ENCODE measurements at places on chromosomes 7 and 10.
A peak's percentile ranks its signal among the peaks of the same experiment; 100 is the strongest.

GRCh38 chr10:23780331-23780730 lies 341.5 kb downstream of the OTUD1 start:
- DNase-seq: no peak

- DNase-seq: no peak
These were observed 21.3 kb upstream of the ELN start for GRCh38 chr7:74006451-74007241.

- no peak for DNase-seq
These were observed 1.0 kb downstream of the ATE1 start for GRCh38 chr10:121926671-121927317.

GRCh38 chr10:69851306-69851705 lies 49.6 kb downstream of the COL13A1 start:
- no peak for DNase-seq

DNA sequence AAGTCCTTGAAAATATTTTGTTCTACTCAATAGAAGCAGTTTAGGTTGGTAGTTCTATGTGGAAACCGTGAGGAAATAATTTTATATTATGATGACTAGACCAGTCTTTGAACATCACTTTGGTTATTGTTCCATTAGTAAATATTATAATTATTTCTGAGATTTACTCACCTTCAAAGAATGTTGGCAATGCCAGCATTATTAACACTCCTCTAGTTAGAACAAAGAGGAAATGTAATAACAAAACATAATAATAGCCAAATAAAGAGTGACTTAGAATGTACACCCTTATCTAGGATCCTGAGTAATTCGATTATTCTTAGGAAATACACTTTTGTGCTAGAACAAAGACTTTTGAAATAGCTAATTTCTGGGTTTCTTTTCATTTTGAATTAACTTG lies 121.1 kb downstream of the CFTR start:
- no peak for DNase-seq

- DNase-seq: no peak
These were observed 184.0 kb upstream of the LYZL1 start for GRCh38 chr10:29104661-29105399.

DNA sequence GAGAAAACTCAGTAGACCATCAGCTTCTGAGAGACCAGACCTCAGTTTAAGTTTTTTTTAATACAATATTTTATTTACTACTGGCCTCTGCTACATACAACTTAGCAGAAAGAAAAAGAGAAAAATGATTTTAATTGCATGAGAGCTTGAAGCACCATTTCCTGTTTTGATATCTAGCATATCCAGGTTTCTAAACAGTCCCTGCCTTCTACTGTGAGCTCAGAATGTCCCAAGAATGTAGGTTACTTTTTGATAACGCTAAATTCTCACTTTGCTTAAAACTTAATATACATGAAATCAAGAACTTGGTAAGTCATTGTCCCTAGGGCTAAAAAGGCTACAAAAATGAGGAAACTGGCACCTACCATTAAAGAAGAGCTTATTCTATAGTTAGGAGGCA lies 7.0 kb downstream of the TMEM243 start:
- no peak for DNase-seq

DNA sequence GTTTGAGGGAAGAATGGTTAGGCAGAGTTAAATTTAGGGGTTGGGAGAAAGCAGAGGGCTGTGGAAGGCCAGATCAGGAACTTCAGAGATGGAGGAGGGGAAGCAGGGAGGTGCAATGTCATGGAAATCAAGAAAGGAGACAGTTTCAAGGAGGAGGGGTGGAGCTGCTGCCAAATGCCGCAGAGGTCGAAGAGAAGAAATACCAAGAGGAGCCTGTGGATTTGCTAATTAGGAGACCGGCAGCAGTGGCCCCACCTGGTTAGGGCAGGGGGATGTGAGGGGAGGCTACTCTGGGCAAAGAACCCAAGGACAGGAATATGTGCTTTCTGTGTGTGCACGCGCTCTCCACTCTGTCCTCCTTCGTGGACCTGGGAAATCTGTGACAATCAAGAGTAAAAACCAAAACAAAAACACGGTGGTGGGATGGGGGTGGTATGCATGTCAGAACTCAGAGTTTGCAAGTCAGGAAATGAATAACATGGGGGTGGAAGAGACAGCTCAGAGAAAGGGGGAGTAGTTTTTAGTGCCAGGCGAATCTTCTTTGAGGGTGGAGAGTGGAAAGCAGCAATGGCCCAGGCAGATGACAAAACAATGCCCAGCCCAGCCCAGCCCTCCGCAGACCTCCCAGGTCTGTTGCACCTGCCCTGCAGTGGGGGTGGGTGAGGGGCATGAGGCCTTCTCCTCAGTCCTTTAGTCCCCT lies 102.9 kb upstream of the PAX2 start:
- no peak for DNase-seq

DNA sequence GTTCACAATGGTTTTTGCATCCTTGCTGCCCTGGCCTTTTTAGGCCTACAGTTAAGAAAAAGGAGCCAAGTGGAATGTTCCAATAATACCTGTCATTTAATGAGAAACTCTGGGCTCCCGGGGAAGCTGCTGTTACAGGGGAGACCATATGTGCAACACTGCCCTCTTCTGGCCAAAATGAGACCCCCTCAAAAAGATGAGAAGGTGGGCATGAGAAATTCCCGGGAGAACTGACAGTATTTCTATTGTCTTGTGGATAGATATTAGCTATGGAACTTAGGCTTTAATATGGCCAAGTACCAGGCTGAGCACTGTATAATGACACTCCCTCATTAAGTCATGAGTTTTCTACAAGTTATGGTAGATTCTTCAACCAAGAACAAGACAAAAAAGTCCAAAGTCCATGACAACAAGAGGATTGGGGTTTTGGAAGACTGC lies 99.4 kb downstream of the CCDC3 start:
- DNase-seq: peak; percentile 10

GRCh38 chr7:66537876-66538275 lies 90.8 kb upstream of the KCTD7 start:
- DNase-seq: no peak

GRCh38 chr10:28363376-28363775 lies 60.5 kb upstream of the MPP7 start:
- no peak for DNase-seq

- no peak for DNase-seq
These were observed 330.0 kb downstream of the RNLS start for GRCh38 chr10:88253128-88253527.

DNA sequence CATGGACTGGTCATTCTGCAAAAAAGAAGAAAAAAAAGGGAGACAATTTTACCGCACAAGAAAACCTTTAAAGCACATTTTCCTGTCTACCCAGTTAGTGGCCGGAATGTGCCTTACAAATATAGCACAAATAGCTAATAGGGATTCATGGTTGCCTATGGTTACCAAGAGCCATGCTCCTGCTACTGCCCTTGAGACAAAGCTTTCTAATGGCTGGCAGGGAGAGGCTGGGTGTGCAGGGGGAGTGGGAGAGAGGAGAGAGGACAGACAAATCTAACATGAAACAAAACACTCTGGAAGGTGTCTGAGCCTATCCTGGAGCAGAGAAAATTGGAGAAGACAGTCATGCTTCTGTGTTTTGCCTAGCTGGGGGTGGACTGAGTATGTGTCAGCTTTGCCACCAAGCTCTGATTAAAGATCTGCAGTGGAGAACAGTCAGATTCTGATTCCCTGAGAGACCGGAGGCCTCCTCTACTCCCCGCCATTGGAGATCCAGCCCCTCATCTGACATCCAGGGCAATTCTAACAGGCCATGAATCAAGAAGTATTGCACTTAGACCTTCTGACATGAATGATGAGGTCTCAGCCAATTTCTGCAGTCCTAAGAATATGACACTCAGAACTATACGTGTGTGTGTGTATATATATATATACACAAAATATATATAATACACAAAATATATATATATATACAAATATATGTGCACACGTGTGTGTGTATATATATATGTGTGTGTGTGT lies 80.2 kb downstream of the PRTFDC1 start:
- DNase-seq: no peak

DNA sequence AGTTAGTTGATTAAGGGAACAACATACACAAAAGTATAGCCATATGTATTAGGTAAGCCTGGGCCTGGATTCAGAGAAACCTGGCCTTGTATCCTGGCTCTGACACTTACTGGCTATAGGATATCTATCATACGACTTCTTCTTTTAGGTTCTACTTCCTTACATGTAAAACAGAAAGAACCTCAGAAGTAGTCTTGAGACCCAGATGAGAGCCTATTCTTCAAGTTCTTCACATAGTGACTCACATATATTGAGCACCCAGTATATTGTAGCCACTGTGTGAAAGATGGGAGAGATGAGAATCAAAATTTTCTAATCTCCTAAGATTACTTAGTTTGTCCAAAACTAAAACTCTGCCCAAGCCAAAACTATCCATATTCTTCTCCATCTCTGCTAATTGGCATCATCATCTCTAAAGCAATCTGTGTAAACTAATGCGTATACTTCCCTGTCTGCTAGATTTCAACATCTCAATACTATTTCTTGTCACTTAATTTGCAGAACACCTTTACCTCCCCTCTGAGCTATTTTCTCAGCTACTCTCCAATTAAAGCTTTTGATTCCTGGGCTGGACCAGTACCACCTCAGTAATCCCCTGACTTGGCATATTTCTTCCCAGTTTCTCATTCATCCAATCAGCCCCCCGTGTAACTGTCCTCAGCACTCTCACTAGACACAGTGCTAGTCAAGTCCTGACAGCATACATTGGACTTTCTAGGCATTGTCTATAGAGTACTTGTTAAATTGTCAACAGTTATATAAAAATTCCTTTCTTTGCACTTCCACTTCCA lies 53.5 kb upstream of the MET start:
- DNase-seq: no peak

- DNase-seq: no peak
These were observed at the start of gene CABCOCO1 for GRCh38 chr10:61662794-61663259. Gene CABCOCO1 (plus strand): TSS chr10:61662929. CDS start chr10:61662973, 44 bp downstream.

- DNase-seq: no peak
These were observed 18.0 kb upstream of the MTURN start for GRCh38 chr7:30116771-30117170.

DNA sequence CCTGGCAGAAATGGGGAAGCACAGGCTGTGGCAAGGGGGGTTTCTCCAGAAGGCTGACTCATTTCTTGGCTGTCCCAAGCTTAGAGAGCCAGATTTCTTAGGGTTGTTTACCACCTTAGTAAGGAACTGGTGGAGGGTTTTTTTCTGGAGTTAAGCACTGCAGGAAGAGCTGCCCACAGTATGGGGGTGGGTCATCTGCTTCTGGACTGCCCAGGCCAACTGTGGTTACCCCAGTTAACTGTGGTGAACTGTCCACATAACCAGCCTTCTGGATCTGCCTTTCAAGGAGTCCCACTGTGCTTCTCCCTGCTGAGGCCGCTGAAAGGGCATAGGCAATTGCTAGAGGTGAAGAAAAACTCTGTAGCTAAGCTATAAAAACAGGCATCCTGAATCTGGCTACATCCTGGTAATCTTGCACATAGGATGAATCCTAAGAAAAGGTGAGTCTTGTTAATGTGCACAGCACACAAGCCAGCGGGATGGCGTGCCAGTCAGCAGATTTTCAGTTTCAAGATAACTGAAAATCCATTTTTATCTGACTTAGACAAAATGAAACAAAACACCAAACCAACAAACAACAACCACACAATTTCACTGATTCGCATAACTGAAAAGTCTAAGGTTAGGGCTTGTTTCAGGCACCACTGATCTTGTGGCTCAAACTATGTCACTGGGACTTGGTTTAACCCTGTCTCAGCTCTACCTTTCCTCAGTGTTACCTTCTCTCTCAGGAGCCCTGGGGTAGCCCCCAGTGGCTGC lies 21.6 kb upstream of the TSPAN33 start:
- DNase-seq: no peak

- DNase-seq: no peak
These were observed 38.2 kb upstream of the CYP2C18 start for GRCh38 chr10:94645285-94645684.

DNA sequence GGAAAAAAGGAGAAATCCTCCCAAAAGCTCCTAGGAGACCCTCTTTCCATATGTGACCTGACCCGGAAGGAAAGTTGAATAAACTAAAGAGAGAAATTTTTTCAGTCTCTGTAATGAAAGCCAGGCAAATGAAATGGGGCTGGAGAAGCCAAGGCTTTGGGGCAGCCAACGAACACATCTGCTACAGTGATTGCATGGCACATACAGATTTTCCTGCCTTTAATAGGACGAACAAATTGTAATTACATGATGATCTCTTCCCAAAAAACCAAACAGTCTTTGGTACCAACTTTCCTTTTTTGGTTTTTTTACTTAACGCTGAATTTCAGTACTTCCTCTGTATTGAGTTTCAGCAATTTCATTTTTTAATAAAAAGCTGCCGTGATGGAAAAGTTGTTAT lies 23.5 kb upstream of the PTN start:
- DNase-seq: no peak

- no peak for DNase-seq
These were observed 68.4 kb upstream of the PDCD4 start for GRCh38 chr10:110803239-110803749.

All from activated naive CD4-positive, alpha-beta T cell (primary cell).